ENCODE measurements at places on chromosomes 12 and 14.

GRCh38 chr12:132355742-132356681 lies 26.6 kb upstream of the GALNT9 start:
- DNase-seq = no peak

DNA sequence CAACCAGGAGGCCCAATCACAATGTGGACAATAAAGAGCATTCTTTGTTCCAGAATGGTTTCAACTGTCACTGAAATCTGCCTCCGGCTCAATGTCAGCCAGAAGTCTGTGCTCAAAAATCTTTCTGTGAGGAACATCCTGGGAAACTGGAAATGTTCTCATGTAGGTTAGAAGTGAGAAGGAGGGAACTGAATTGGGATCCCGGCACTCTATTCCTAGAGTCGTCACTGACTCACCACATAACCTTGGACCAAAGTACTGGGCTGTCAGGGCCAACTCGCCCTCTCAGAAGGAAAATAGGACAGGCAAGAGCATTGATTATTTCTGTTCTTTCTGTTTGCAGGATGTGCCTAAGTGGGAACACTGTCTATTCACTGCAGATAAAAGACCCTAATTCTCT lies 57.6 kb downstream of the PRKAB1 start:
- DNase-seq = no peak

DNA sequence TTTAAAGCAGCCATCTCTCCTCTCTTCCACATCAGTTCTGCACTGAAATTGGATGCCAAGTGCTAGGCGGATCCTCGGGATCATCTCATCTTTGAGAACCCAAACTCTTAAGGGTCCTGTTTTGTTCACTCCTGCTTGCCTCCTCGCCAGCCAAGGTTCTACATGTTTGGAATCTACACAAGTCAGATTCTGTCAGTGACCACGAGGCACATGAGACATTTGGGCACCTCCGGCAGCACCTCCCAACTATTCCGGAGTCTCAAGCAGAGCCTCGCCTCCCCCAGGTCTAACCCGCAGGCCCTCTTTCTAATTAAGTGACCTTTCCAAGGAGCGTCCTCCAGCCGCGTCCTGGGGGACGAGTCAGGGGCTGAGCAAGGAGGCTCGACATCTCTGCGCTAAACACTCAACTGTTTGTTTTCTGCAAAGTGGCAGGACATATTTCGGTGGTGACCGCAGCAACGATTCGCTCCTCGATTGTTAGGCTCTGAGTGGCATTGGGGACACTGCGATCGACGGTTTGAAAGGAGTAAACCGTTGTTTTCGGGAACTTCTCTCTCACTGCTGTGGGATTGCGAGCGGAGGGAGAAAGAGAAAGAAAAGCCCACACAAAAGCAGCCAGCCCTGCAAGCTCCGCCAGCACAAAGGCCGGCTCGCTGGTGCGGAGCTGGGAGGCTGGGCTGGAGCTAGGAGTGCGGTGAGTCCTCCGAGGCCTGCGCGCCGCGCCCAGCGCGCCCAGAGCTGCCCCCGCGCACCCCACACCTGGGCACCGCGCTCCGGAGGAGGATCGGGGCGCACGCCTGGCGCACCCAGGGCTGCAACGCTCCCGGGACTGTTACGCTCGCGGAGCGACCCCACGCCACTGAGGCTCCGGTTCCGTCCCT lies 640 bp downstream of the ARMH4 start:
- peak; percentile 42 for DNase-seq

- peak; percentile 96 for DNase-seq
Observed at GRCh38 chr12:27549801-27550652, 26.0 kb downstream of the PPFIBP1 start.

- DNase-seq = peak; percentile 46
Observed at GRCh38 chr12:41967668-41968500, 176.8 kb downstream of the GXYLT1 start.

GRCh38 chr12:68739891-68740290 lies 6.1 kb upstream of the SLC35E3 start:
- no peak for DNase-seq

GRCh38 chr12:7935590-7936581 lies at the start of gene SLC2A3:
Gene SLC2A3, minus strand, starts transcription at chr12:7936187. Its CDS starts 153 bp downstream, at chr12:7936034.
- DNase-seq = peak; percentile 96

DNA sequence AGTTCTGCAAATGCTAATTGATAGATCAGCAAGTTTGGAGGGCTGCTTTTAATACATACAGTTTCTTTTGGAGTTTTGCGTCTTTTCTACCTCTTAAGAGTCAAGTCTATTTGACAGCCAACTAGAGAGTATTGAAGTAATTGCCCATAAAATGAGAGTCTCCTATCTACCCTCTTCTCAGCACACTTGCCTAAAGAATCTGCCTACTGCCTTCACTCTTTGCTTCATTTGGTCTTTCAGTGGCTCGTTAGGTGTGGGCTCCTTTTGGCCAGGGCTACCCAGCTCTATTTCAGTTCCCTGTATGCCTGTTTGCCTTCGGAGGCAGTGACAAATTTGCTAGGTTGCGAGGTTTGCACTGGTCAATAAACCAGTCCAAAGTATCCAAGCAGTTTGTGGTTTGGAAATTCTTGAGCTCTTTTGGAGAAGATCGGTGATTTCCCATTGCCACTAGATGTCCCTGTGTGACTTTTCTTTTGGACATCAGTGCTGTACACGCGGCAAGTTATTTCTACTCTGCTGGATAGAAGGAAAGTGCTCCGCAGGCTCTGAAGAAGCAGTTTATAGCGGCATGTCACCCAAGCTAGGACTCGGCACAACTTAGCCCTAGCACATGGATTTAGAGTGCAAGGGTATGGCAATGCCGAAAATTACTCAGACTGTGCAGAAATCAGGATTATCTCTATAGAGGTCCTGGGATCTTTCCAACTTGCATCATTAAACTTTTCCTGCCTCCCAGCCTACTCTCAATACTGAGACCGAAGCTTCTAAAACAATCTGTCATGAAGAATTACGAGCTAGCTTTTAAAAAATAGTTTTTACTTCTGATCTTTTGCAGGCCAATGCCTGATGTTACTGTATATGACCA lies 38.6 kb downstream of the MGST1 start:
- peak; percentile 73 for DNase-seq

GRCh38 chr14:96243785-96244184 lies 12.2 kb upstream of the BDKRB1 start:
- DNase-seq = no peak

DNA sequence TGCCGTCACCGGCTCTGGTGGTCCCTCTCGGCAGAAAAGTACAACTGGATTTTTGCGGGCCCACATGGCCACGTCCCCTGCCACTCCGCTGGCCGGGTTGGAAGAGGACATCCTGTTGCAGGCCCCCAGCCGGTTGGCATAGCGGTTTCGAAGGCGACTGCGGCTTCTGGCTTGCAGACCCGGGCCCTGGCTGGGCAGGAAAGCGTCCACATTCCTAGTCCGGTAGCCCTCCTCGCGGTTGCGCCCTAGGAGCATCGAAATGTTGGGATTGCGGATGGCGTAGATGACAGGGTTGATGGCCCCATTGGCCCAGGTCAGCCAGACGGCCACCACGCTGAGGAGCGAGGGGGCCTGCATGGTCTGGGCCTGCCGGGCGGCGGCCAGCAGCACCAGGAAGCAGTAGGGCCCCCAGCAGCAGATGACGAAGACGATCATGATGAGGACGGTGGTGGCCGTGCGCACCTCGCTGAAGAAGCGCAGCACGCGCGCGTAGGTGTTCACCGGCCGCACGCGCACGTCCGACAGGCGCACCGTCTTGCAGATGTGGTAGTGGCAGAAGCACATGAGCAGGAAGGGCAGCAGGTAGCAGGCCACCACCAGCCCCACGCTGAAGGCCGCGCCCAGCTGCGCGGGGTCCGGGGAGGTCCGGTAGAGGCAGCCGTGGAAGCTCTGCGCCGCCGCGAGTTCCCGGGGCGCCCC lies 1.2 kb downstream of the GPR135 start:
- no peak for DNase-seq

DNA sequence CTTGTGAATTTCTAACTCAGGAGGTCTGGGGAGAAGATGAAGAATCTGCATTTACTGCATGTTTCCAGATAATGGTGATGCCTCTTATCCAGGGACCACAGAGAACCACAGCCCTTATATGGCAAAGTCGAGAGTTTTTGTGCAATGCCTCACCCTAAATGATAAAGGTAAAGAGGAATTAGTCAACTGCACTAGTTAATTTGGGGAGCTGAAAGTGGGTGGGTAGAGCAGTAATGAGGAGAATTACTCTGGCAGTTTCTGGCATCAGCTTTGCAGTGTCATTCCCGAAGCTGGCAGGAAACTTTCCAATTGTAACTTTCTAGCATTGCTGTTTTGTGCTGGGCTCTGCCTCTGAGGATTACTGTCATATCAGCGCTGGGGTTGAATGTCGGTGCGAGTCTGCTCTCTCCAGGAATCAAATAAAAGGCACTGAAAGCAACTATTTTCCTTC lies 10.3 kb downstream of the EGLN3 start:
- DNase-seq = no peak

DNA sequence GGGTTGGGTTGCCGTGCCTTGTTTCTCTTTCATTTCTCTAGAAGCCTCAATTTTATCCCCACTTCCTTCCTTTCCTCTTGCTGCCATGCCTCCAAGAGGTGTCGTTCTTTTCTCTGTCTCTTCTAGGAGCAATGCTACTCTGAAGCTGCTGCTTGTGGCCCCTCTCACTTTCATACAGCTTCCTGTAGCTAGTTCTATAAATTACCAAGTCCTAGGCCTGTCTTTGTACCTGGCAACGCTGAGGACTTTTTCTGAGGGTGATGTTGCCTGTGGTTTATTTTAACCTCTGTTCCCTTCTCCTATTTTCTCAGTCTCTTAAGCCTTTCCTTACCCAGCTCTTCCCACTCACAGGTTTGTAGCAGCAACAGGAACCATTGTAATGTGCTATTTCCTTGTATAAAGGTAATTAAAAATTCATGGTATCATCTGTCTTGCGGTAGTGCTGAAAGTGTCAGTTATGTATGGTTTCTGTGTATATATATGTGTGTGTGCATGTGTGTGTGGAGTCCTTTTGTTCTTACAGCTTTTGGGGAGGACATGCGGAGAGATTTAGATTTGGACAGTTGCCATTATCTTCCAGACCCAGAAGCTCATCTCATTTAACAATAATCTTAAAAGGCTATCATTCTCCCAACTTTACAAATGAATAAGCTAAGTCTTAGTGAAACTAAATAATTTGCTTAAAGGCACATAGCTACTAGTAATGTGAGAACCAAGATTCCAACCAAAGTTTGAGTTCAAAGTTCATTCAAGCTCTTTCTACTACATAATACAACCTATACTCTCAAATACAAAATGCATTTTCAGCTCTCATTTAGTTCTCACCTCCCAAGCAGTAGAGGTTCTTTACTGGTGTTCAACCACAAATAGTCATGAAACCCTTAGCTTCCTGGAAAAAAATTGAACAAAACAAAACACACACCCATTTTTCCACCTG lies 43.8 kb downstream of the DDHD1 start:
- DNase-seq = no peak

DNA sequence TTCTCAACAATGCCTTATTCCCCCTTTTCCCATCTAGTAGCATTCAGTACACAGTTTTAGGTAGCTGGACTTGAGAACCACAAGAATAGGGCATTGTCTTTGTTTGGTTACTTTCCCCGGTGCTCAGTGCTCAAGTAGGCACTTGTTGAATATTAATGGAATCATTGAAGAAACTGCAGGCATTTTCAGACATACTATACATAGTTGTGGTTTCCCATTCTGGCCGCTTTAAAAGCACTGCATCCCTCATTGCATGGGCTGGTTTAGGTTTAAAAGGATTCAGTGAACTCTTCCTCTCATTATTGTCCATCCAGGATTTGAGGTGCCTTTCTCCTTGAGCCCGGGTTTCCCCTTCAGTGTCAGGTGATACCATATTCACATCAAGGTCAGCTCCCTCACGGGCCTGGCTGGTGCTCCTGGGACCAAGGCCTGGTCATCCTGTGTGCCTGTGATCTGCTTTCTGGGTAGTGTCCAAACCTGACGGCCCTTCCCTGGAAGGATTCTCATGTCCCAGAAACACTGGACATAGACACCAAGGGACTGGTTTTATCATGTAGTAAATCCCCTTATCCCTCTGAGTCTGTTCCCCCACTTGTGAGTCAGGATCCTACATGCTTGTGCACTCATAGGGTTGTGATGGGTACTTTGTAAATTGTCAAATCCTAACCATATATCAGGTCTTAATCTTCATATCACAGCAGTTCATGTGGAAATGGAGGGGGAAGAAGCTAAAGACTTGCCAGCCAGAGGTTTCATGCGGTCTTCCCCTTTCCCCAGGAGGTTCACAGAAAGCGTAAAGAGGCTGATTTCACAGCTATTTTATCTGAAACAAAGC lies 7.4 kb downstream of the TCP11L2 start:
- DNase-seq = peak; percentile 81

- DNase-seq = no peak
Observed at GRCh38 chr12:58725400-58726105, 194.8 kb downstream of the LRIG3 start.

GRCh38 chr12:6946033-6946919 lies 2.5 kb downstream of the C12orf57 start:
- no peak for DNase-seq

- peak; percentile 93 for DNase-seq
Observed at GRCh38 chr14:35374263-35374712, 30.3 kb downstream of the NFKBIA start.

DNA sequence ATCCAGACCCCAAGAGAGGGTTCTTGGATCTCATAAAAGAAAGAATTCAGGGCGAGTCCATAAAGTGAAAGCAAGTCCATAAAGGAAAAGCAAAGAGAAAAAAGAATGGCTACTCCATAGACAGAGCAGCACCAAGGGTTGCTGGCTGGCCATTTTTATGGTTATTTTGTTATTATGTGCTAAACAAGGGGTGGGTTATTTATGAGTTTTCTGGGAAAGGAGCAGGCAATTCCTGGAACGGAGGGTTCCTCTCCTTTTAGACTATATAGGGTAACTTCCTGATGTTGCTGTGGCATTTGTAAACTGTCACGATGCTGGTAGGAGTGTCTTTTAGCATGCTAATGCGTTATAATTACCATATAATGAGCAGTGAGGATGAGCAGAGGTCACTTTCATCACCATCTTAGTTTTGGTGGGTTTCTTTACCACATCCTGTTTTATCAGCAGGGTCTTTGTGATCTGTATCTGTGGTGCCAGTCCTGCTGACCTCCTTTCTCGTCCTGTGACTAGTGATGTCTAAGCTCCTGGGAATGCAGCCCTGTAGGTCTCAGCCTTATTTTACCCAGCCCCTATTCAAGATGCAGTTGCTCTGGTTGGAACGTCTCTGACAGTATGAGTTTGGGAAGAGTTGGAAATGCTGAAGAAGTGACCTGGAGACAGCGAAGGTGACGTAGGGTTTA lies 100.5 kb downstream of the ZNF664 start:
- no peak for DNase-seq

GRCh38 chr12:129385637-129385990 lies 518.2 kb downstream of the TMEM132D start:
- no peak for DNase-seq

DNA sequence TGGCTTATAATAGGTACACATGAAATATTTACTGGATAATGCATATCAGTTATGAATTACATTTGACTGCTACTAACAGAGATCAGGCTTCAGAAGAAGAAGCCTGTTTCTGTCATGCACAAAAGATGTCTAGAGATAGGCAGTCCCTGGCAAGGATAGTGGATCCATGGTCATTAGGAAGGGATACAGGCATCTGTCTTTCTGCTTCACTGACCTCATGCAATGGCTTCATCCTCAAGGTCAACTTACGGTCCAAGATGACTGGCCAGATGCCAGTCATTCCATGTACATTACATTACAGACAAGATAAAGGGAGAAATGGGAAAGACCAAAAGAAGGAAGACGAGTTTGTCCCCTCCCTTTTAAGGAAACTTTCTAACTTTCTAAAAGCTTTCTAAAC lies 94.0 kb downstream of the NUAK1 start:
- DNase-seq = peak; percentile 24
